ENCODE measurements at places on chromosomes 2 and 18. TPM values are rescaled to one million over a fixed set of nuclear protein-coding genes. Genes with fewer than 3 reads are reported as not detected.

Gene MOGAT1
- total RNA-seq: not detected

Gene FSHR
- not detected for total RNA-seq

DNA sequence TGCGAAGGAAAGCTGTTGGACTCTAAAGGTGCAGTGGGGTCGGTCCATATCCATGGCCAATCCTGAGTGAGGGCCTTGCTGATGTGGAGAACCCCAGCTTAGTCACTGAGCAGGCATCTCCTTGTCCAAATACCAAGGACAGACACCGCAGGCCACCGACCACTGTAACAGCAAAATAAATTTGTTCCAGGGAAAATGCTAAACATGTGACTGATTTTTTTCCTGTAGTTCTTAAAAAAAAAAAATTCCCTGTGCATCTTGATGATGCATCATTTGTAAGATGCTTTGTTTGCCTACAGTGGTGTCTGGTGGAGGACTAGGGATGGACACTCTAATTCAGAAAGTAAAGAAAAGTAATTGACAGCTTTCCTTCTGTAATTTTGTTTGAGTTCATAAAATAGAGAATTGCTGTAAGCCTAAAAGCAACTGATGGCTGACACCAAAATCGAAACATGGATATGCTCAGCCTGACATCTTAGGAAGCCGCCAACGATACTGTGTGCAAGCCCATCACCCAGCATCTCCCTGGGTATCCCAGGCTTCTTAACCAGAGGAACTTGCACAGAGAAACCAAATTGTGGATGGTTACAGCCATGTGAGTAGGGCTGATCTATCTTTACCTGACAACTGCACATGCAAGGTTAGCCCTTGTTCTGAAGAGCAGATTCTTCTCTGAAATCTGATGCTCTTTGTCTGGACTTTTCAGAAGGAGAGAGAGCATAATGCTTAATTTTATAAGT lies 188.6 kb downstream of the ARL4C start:
- no peak for DNase-seq

DNA sequence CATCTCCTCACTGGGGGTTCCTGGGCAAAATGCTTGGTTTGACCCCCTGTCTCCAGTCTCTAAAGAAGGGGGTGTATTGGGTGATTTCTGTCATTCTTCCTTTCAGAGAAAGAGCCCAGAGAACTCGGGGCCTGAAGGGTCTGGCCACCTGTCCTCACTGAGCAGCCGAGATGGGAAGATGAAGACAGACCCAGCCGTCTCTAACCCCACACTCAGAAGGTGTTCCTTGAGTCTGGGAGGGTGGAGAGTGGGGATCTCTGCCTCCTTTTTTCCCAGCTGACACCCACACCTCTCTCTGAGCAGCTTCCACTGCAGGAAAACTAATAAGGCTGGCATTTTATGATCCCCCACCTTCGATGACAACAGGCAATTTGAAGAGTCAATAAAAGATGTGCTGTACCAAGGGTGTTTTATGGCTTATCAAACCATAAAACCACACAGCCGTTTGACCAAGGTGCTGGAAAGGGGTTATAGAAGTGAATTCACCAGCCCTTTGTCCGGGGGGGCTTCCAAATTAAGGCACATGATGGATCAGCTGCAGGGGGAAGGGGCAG lies 213.8 kb downstream of the SMAD2 start:
- DNase-seq: no peak

DNA sequence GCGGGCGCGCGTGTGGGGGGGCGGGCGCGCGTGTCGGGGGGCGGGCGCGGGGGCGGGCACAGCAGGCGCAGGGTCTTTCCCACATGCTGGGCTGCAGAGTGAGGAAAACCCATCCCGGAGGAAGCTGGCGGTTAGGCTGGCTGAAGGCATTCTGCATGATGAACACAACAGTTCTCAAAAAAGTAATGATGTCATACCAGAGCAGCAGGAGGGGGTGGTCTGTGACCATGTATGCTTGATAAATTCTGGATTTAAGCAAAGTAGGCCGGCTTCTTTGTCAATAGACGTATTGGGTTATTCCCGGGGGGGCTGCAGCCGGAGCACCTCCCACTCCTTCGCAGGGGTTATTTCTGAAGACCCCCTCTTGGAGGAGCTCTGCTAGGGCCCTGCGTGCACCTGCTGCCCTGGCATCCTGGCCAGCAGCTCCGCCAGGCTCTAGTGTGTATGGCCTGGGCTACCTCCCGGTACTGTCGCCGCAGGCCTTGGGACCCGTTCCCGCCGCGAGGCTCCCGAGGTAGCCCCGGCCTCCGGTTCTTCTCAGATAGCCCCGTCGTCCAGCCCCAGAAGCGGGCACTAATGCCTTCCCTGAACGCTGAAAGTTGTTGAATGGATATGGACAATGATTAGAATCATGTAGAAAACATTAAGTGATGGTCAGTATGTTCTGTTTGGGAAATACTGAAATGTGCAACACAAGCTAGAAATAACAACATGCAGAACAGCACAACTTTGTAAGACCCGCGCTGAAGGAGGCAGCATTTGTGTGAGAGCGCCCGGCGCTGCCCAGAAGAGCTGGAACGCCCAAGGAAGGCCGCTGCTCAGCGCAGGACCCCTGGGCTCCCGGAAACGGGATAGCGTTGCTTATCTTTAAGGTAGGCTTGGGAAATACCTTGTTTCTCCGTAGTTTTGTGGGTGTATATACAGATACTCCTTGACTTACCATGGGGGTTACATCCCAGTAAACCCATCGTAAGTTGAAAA lies 101.4 kb upstream of the RAB6C start:
- no peak for DNase-seq

Gene RETREG2
- total RNA-seq: 113 TPM

GRCh38 chr2:98377544-98377943 lies 31.3 kb downstream of the CNGA3 start:
- DNase-seq: no peak

Gene SIX3
- not detected for total RNA-seq

Gene GLB1L
- total RNA-seq: 2.7 TPM

DNA sequence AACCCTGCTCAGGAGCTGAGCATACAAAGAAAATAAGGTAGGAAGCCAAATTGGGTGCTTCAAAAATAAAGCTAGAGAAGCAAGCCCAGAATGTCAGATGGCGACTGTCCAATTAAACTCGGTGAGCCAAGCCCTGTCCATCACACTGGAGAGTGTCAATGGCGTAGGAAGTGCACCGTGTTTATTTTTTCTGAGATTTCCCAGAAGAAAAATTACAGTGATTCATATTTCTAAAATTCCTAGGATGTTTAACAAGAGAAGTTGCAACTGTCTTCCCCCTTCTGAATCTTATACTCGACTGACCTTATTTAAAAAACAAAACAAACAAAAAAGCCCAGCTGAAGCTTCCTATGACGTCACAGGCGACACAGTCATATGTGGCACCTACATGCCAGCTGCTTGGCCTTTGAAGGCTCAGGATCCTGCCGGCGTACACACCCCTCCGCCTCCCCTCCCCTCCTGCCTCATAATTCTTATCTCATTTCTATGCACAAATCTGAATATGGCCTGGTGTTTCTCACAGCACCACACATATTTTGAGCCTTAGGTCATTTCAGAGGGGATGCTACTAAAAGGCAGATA lies 60.8 kb downstream of the MBP start:
- DNase-seq: peak; percentile 33

Gene DNAH6
- 1.2 TPM for total RNA-seq

Gene KCNG2
- not detected for total RNA-seq

- peak; percentile 41 for DNase-seq
These were observed 24.1 kb upstream of the KANSL1L start for GRCh38 chr2:210195101-210195852.

- DNase-seq: no peak
These were observed 109.3 kb downstream of the CHST9 start for GRCh38 chr18:27075828-27076227.

GRCh38 chr2:238331916-238332315 lies 11.6 kb downstream of the TRAF3IP1 start:
- no peak for DNase-seq

- DNase-seq: no peak
These were observed 2.5 kb downstream of the LTBP1 start for GRCh38 chr2:32949260-32949659.

DNA sequence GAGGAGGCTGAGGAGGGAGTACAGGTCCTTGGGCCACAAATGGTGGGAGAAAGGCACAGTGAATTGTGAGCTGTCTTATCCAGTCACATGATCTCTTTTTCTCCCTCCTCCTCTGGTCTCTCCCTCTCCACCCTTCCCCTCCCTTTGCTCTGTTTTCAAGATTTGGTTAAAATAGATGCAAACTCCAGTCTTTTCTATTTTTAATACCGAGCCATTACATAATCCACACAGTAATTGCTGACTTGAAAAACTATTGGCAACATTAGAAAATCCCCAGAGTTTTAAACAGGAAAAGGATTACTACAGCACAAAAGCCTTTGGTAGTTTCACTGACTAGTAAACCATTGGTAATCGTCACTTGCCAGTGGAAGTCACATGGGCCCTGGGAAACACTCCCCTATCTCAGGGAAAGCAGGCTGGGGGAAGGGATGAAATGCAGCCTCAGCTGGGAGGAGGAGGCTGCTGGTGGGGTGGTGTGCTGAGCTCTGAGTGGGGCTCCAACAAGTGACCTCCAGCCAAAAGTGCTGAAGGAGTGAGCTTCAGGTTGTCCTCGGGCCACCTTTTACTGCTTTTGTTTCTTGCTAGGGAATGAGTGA lies 57.4 kb upstream of the PCBP1 start:
- no peak for DNase-seq

DNA sequence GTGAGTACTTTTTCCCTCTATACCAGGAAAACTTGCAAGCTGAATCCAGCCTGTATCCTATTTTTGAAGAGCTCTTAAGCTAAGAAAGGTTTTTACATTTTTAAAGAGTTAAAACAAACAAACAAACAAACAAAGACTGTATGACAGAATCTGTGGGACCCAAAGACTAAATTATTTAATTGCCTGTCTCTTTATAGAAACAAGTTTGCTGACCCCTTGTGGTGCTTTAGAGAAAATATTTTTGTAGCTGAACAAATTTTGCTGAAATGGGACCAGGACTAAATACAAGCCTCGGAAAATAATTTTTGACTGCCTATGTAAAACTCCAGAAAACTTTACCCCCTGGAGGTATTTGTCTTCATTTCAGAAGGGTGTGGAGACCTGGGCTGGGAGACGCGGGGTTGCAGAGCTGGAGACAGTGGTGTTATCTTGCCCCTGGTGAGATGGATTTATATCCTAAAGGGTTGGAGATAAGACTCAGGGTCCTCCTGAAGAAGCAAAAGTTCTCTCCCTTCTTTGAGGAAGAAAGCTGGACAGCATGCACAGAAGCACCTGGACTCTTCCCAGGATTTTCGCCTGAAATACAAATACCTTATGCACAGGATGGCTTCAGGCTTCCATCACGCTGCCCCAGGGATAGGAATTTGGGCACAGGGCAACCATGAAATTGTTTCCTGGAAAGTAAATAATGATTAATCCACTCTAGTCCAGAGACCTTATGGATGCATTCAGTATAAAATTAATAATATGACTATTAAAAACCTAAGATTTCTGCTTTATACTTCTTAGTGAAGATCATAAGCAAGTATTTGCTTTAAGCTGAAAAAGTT lies 54.3 kb downstream of the TMX3 start:
- no peak for DNase-seq

DNA sequence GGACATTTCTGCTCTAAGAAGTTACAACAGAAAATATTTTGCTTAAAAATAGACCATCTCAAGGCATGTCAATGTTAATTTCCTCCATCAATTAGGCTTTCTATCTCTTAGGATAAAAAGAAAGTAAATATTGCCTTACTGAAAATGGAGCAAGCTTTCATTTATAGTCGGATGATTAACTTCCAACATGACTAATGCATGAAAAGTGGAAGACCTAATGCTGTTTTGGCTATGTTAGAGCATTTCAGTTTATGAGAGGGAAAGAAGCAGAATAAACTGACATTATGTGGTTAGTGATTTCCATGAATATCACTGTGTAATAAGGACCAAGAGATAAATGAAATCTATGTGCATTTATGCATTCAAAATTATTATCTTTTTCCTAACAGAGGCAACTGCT lies 475.2 kb upstream of the UBE2E3 start:
- DNase-seq: no peak

- no peak for DNase-seq
These were observed 70.8 kb downstream of the EPHA4 start for GRCh38 chr2:221501210-221501882.

Gene POTEI
- not detected for total RNA-seq

DNA sequence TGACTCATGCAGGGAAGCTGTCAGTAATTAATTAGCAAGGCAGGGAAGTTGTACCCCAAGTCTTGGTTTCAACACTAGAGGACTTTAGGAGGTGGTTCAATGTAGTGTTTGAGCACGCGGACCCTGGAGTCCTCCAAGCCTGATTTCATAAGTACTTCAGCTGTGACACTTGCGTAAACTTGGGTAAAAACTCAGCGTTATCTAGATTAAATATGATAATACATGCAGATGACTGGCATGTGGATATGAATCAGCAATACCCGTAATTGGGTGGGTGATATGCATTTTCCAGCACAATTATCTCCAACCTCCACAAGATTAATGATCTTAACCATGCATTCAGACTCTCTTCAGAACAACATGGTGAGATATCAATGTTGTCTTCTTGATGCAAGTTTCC lies 5.2 kb downstream of the UGT1A7 start:
- DNase-seq: no peak

Gene DNAH7
- total RNA-seq: not detected

Gene NEU2
- total RNA-seq: not detected

DNA sequence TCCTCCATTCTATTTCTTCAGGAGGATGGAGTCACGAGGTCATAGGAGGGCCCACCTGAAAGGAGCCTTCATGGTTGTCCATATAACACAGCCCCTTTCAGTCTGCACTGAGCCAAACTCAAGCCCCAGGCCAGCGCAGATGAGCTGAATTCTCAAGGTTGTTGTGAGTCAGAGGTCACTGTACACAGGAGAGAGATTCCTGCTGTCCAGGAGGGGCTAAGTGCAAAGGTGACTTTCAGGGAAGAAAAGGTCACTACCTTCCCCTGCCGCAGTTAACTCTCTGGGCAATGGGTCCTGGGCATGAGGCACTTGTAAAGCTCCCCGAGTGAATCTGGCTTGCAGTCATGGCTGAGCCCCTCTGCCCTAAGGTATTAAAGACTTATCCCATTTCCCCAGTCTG lies 150.7 kb downstream of the CTIF start:
- no peak for DNase-seq

DNA sequence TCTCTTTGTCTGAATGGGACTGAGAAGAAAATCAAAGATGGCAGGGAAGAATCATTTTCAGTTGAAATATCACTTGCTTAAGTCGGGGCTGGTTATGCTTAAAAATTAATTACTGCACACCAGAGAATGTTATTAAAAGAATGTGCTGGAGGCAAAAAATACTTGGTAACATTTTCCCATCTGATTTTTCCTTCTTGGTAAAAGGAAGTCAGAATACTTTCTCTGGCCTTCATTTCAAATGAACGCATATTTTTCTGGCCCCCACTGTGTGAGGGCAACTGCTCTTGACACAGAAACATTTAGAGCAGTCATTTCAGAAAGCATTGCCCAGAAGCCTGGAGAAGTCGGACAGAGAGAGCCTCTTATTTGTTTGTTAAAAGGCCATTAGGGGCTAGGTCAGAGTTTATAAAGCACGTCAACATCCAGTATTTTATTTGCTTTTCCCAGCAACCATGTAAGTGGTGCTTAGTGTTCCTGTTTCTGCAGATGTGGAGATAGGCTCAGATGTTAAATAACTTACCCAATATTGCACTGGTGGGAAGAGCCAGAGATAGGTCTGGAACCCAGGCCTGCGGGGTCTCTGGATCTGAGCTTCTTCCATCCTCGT lies 32.9 kb upstream of the LYPD6B start:
- DNase-seq: no peak
